ENCODE measurements at places on chromosomes 12 and 14.

- no peak for DNase-seq
Observed at GRCh38 chr14:19947413-19948090, 16.8 kb downstream of the OR4K1 start.

- DNase-seq = no peak
Observed at GRCh38 chr12:65619018-65619417, 205.3 kb upstream of the HMGA2 start.

DNA sequence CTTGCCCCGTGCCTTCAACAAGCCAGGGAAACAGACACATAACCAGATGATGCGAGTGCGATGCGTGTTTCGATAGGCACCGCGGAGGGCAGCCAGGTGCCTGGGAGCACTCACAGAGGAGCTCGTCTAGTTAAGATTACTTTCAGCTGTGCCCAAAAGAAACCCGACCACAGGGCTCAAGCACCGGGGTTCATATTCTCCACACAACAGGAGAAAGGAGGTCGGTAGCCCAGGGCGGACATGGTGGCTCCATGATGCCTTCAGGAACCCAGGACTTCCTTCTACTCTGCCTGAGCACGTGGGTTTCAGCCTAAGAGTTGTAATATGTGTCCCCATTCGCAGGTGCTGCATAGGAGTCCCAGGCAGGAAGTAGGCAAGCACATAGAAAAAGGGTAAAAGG is 53.7 kb upstream of the DDX11 start:
- no peak for DNase-seq

GRCh38 chr12:41653386-41654326 is 465.5 kb downstream of the PDZRN4 start:
- DNase-seq = no peak

- peak; percentile 77 for DNase-seq
Observed at GRCh38 chr12:122951979-122952892, 14.0 kb downstream of the ABCB9 start.

- DNase-seq = peak; percentile 5
Observed at GRCh38 chr14:94501588-94502516, 7.4 kb downstream of the SERPINA12 start.

- DNase-seq = no peak
Observed at GRCh38 chr14:95063391-95063790, 93.9 kb downstream of the DICER1 start.

DNA sequence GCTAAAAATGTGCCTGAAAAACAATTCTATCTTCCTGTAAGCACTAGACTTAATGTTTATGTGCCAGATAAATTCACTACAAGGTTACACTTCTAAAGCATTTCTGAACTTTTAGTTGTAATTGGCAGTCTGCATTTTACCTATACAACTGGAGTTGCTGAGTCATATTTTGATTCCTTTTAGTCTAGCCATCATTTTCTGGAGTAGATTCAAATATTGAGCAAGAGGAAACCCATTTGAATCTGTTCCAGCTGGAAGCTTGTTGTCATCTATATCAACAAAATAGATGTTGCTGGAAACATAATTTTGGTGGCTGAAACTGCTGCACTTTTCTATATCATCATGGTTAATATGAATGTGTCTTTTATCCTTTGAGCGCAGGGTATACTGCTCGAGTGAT is 122.2 kb upstream of the CCDC175 start:
- DNase-seq = peak; percentile 67

DNA sequence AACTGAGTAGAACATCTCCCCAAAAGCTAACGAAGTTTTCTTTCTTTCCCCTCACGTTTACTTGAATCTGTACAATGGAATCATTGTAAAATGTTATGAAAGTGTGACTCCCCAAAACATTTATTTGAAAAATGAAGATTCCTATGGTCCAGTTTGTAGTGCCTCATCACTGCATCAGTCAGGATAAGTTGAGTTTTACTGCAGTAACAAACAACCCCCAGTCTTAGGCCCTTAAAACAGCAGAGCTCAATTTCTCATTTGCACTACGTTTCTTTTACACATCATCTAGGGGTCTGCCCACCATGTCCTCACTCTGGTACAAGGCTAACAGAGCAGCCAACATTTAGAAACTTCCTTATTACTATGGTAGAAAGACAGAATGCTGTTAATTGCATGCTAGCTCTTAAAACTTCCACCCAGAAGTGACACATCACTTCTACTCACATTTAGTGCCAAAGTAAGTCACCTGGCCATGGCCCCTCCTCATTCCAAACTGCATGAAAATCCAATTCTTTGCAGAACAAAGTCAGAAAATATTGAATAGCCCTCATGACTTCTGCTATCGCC is 546.4 kb downstream of the MED13L start:
- no peak for DNase-seq

GRCh38 chr14:88829188-88829587 is 4.7 kb downstream of the TTC8 start:
- no peak for DNase-seq

GRCh38 chr12:2083008-2083407 is 30.2 kb downstream of the CACNA1C start:
- no peak for DNase-seq

GRCh38 chr12:70698345-70698744 is 61.1 kb upstream of the PTPRB start:
- DNase-seq = no peak

DNA sequence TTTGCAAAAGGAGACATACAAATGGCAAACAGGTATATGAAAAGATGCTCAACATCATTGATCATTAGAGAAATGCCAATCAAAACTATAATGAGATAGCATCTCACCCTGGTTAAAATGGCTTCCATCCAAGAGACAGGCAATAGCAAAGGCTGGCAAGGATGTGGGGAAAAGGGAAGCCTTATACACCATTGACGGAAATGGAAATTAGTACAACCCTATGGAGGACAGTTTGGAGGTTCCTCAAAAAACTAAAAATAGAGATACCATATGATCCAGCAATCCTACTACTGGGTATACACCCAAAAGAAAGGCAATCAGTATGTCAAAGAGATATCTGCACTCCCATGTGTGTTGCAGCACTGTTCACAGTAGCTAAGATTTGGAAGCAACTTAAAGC is 17.3 kb upstream of the CKAP4 start:
- DNase-seq = no peak

GRCh38 chr12:121423682-121424623 is 24.0 kb downstream of the RNF34 start:
- DNase-seq = no peak

GRCh38 chr12:54750-55535 is 11.6 kb upstream of the IQSEC3 start:
- DNase-seq = no peak

DNA sequence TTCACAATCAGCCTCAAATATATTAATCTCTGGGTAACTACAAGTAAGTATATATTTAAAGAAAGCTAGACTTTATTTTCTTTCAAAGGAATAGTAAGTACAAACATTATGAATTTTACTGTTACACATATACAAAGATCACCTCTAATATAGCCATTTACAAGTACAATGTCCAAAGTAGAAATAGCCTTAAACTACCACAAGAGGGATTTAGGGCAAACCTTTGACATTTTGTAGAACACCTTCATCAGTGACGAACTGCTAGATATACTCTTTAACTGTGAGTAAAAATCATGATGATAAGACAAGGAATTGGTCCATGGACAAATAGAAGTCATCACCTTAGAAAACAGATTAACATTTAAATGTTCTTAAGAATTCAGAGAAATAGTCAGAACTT is 69.8 kb downstream of the CNTN1 start:
- no peak for DNase-seq

DNA sequence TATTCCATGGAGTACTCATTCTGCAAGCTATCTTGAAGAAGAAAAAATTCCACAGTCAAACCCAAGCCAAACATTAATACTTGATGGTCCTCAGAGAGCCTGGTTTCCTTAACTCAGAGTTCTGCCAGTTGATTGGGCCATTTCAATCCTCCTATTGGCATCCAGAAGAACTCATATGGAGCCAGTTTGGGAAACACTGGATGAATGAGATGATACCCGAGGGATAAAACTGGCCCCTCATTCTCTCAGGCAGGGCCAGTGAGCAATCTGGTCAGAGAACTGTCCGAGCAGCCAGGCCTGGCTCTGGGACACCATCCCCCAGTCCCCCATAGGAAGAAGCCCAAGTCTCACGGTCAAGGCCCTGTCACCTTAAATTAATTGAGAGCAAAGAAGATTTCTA is 48.8 kb downstream of the NUAK1 start:
- no peak for DNase-seq

DNA sequence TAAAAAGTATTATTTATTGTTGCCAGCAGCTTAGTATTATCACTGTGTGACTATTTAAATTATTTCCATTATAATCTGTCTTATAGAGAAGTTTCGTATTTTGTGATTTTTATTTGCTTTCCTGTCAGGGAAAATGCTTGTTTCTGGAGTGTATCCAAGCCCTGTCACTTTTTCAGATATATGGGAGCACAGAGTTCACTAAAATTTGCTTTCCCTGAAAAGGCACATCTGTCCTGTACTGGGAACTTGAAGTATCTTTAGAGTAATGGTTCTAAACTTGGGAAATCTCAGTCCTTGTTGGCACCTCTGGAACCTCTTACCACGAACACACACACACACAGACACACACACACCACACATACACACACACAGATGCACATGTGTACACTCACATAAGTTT is 39.3 kb upstream of the SSTR1 start:
- DNase-seq = no peak

DNA sequence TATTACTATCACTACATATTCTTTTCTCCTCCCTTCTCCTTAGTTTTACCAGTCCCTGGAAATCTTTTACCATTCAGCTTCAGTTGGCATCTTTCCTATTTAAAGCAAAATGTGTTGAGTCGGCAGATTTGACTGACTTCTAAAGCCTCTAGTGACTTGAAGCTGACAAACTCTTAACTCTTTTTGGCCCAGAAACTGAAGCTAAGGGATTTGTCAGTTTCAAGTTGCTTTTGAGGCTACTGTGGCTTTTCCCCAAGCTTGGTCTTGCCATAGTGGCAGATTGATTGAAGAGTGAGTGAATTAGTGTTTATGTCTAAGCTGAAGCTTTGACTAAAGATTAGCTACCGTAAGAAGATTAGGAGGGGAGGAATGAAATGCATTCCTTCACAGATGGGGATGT is 104.0 kb downstream of the ETNK1 start:
- no peak for DNase-seq

DNA sequence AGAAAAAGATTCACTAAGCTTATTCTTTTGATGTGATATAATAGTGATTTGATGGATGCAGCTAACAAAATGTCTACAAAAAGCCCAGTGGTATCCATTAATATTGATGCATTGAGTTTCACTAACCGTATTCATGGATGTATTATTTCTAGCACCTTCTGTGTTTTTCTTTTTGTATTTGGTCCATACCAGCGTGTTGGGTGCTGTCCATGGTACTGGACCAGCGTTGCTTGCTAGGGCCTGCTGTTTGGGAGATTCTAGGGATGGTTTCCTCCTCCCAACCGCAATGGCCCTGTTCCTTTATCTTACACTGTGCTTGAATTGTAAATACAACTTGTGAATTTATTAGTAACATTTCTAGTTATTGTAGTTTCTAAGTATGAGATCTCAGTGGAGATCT is 31.7 kb downstream of the ANO4 start:
- peak; percentile 59 for DNase-seq

DNA sequence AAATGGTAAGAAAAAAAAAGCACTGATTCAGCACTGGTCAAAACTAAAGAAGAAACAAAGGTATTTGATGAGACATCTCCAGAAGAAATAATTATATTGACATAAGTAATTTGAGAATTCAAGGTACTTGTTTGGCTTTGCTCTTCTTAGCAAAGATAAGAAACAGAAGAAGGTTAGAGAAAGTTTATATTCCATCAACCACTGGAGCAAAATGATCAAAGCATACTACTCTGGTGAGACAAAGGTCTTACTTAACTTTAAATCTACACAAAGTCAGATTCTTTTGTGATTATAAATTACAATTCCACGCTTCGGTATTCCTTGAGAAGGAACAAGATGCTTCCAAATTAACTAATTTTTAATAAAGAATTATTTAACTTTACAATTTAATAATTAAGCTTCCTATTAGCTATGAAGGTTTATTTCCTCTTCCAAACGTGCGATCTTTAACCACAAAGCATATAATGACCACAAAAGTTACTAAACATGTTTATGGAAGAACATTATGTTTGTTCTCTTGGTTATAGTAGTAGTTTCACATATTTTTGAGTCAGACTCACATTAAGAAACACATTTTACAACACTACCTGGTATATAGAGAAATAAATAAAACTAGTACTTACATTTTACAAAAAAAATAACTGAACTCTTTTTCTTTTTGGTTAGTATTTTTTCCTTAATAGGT is 53.4 kb downstream of the METTL25 start:
- peak; percentile 2 for DNase-seq

GRCh38 chr14:96274122-96274521 is 18.1 kb downstream of the BDKRB1 start:
- no peak for DNase-seq

- no peak for DNase-seq
Observed at GRCh38 chr12:67752226-67752732, 103.7 kb downstream of the DYRK2 start.

DNA sequence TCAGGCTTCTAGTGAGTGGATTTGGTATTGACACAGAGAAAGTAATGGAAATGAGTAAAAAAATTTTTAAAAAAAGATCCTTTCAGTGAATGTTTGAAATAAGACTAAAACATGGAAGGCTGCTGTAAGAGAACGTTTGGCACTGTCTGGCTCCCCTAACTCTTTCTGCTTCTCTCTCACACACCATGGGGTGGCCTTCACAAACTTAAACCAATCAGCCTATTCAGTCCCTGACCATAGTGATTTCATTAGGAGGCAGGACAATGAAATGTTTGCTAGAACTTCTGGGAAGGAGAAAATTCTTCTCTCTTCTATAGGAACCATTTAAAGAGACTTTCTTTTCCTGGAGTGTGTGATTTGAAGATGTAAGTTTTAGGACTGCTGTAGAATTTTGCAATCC is 84.2 kb upstream of the GRIN2B start:
- DNase-seq = no peak

DNA sequence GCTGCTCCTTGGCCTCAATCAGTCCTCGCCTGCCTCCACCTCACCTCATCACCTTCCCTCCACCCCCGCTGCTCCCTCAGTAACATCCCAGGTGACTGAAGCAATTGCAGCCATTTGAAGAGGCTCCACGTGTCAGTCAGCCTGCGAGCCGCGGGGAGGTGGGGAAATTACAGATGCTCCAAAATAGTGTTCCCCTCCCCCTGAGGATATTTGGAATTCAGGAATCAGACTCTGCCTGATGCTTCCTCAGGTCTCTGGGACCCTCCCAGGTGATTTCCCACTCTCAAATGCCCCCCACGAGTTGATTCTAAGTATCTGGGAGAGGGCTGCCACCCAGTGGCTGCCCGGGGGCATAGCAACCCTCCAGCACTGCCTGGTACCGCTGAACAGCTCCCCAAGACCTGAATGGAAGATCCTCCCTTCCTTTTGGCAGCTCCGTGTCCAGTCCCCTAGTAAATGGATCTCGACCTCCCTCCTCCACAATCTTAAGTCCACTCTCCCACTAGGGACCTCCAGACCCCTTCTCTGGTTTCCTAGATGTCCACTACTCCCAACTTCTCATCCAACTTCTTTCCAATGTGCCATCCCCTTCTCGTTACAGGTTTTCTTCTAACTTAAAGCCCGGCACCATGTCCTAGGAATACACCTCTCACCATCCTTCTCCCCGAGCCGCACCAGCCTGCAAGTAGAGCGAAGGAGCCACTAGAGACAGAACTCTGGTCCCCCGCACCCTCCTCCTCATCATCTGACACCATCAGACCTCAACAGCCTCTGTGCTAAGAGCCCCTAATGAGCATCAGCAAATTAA is 1.4 kb upstream of the ASIC1 start:
- DNase-seq = peak; percentile 56
